HepG2 (cell line): ENCODE measurements at places on chromosomes 16 and 17.
A peak's percentile ranks its signal among the peaks of the same experiment; 100 is the strongest.

- peaks cover 3% of the 10 kb centered on the region; the same call in 1 of the 2 replicates for H3K36me3 ChIP-seq
- H3K4me1 ChIP-seq: peaks cover 72% of the 10 kb centered on the region
- no peak overlapping the region for H3K4me3 ChIP-seq
- no peak overlapping the region for H3K27ac ChIP-seq
Measured at GRCh38 chr17:73227379-73227778, 34.3 kb downstream of the CPSF4L start.

- no peak for DNase-seq
- 0 out of 2 replicates have a peak, but pooled peaks cover 3% of the 10 kb centered on the region for H3K36me3 ChIP-seq
- H3K27ac ChIP-seq: no peak overlapping the region
- H3K27me3 ChIP-seq: no peaks in the 10 kb centered on the region
- peaks cover 96% of the 10 kb centered on the region for H3K4me1 ChIP-seq
Measured at GRCh38 chr17:37714897-37715296, 30.0 kb downstream of the HNF1B start.

- H3K4me3 ChIP-seq: no peak overlapping the region
- H3K36me3 ChIP-seq: peaks cover 9% of the 10 kb centered on the region
- H3K4me1 ChIP-seq: peaks cover 15% of the 10 kb centered on the region
- no peaks in the 10 kb centered on the region for H3K27me3 ChIP-seq
- DNase-seq: no peak
Measured at GRCh38 chr17:50484386-50485155, 5.9 kb downstream of the RSAD1 start.

DNA sequence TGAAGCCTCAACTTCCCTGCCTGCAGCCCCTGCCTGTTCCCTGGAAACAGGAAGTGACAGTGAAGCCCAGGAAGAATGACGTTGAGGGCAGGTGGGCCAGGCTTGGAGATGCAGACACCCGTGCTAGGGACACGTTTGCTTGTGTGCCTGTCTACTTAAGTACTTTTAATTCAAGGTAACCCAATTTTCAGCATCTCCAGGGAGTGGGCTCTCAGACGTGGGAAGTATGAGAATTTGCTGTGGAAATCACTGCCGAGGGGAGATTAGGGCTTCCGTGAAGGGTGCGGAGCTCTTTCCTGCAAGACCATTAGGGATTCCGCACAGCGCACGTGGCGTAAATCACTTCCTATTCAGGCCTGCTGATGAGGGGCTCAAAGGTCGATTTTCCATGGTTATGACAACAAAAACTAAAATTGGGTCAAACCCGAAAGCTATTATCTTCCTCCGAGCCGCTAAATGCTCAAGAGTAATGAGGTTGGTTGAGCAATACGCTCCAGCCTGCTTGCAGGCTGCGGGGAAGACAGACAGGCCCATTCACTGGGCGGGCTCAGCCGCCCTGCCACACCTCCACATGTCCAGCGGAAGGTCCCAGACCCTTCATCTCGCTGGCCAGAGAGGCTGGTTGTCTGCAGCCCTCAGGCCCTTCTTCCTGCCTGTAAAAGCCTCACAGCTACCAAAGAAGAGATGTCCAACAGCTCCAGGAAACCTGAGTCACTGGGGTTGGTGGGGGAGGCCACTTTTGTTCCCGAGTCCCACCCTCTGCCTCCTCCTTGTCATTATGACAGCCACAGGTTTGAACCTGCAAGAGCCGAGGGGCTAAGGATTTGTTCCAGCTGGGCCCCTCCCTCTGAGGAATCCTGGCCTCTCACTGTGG is 109.9 kb downstream of the RBFOX3 start:
- DNase-seq: no peak
- H3K27ac ChIP-seq: no peak overlapping the region
- no peak overlapping the region for H3K4me3 ChIP-seq
- no peaks in the 10 kb centered on the region for H3K4me1 ChIP-seq
- no peaks in the 10 kb centered on the region for H3K36me3 ChIP-seq

DNA sequence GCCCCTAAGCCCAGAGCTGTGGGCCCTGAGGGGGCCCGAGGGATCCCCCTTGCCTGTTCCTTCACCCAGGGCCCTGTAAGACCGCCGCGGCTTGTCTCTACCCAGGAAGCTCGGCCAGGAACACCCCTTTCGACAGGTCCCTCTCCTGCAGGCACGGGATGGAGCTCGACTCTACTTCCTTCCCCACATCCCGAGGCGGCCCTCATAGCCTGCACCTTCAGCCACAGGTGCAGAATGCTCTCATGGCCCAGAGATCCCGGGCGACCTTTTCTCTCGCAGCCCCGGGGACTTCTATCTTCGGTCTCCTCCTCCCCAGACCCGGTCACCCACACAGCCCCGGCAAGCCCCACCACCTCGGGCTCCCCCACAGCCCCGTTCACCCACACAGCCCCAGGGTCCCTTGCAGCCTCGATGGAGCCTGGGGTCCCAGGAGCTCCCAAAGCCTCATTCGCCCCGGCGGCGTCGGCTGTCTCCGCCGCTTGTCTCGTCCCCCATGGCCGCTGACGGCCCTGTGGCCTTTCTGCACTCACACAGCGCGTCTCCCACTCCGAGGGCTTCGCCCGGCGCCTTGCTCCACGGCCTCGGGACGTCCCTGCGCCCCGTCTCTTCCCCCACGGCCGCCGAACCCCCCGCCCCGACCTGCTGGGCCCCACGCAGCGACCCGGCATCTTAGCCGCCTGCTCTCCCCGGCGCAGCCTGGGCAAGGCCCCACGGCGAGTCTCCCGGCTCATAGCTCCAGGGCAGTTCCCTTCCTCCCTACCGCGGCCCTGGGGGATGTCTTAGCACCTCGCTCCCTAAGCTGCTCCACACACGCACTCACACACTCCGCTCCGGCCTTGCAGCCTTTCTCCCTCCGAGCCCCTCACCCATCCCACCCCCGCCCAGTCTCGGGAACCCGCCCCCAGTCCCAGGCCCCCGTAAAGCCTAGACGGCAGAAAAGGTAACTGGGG is 650 bp downstream of the KIAA0753 start:
- H3K4me1 ChIP-seq: peaks cover 29% of the 10 kb centered on the region
- peak overlapping the region; percentile 95 for H3K27ac ChIP-seq
- no peak for DNase-seq
- no peaks in the 10 kb centered on the region for H3K27me3 ChIP-seq

- peaks cover 21% of the 10 kb centered on the region for H3K36me3 ChIP-seq
- no peaks in the 10 kb centered on the region for H3K27me3 ChIP-seq
- H3K4me1 ChIP-seq: peaks cover 54% of the 10 kb centered on the region
- H3K27ac ChIP-seq: peak overlapping the region; percentile 91
- H3K4me3 ChIP-seq: peak overlapping the region; percentile 67
- peak; percentile 45 for DNase-seq
Measured at GRCh38 chr17:78127888-78128550, 536 bp downstream of the TMC6 start.

- H3K4me3 ChIP-seq: no peak overlapping the region; the same call in 1 of the 2 replicates
- no peaks in the 10 kb centered on the region for H3K27me3 ChIP-seq
- H3K27ac ChIP-seq: peak overlapping the region; percentile 97
- peaks cover 6% of the 10 kb centered on the region for H3K36me3 ChIP-seq
- peaks cover 83% of the 10 kb centered on the region for H3K4me1 ChIP-seq
Measured at GRCh38 chr16:75248142-75248535, 3.3 kb downstream of the BCAR1 start.

GRCh38 chr16:1347286-1347855 is 4.3 kb downstream of the TSR3 start:
- no peaks in the 10 kb centered on the region; the same call in 2 of the 3 replicates for H3K27me3 ChIP-seq
- H3K4me3 ChIP-seq: no peak overlapping the region
- peaks cover 14% of the 10 kb centered on the region; the same call in 2 of the 3 replicates for H3K36me3 ChIP-seq
- H3K27ac ChIP-seq: no peak overlapping the region
- H3K4me1 ChIP-seq: peaks cover 26% of the 10 kb centered on the region

DNA sequence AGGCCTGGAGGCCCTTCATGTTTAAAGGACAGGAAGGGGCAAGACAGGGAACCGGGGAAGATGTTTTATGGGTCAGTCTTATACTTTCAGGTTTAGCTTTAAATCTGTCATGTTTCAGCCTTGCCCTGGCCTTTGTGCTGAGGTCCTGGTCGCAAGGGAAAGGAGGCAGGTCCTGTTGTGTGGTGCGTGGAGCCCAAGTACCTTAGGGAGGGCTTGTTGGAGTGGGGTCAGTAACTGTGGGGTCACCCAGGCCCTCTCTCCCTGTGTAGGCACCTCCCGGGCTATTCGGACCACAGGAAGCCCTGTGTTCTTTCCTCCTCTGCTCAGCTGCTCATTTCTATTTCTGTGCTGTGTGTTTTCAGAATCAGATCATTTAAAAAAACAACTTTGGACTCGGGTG is 42.7 kb downstream of the MPRIP start:
- H3K27ac ChIP-seq: no peak overlapping the region
- DNase-seq: no peak
- no peaks in the 10 kb centered on the region for H3K27me3 ChIP-seq
- peaks cover 15% of the 10 kb centered on the region for H3K36me3 ChIP-seq

DNA sequence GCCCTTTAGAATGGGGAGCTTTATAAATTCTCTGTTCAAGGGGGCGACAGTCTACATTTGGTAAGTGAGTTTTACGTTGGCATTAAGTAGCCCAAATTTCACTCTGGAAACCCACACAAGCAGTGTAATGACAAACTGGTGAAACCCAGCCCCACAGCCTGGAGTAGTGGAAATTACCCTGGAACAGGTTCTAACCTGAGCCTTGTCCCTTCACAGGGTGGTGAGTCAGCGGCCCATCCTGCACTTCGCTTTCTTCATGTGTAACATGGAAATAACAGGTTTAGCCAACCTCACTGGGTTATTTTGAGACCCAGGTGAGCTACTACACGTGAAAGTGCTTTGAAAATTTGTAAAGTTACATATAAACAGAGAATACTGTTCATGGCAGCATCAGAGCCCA is 3.5 kb upstream of the TLCD3A start:
- peaks cover 56% of the 10 kb centered on the region for H3K4me1 ChIP-seq
- no peaks in the 10 kb centered on the region for H3K36me3 ChIP-seq
- no peak overlapping the region for H3K27ac ChIP-seq
- H3K27me3 ChIP-seq: no peaks in the 10 kb centered on the region

GRCh38 chr17:43878260-43879175 is 28.8 kb downstream of the MPP2 start:
- H3K27ac ChIP-seq: no peak overlapping the region
- H3K4me3 ChIP-seq: no peak overlapping the region
- no peaks in the 10 kb centered on the region for H3K36me3 ChIP-seq
- DNase-seq: peak; percentile 45
- H3K4me1 ChIP-seq: peaks cover 8% of the 10 kb centered on the region

DNA sequence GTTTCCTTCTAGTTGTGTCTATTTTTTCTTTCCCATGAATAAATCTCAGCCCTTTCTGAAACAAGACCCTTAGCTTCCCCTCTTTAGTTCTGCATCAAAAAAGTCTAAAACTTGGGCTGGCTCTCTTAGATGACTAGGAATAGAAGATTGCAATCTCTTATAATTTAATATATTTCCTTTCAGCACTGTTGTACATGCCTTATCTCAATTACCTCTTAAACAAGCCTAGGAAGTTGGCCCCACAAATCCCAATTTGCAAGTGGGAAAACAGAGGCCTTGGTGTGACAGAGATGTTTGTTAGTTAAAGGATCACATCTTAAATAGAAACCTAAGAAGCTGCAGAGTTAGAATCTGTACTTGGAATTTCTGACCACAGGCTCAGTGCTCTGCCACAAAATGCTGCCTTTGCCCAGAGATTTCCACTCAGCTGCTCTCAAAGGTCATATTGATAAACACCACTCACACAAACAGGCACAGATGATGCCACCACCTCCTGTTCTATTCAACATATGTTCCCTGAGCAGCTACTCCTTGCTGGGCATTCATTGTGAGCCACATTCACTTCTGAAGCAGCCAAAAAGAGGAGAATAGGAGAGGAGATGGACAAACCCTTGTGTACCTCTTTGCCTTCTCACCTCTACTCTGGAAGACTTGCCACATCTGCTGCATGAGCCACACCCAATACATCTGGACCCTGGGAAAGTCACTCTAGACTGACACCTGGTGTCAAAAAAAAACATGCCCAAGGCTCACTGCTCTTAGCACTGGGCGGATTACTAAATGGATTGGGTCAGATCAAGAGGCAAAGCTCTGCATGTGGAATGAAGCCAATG is 5.5 kb downstream of the CCDC182 start:
- no peaks in the 10 kb centered on the region for H3K36me3 ChIP-seq
- peak; percentile 53 for DNase-seq
- no peaks in the 10 kb centered on the region for H3K4me1 ChIP-seq

DNA sequence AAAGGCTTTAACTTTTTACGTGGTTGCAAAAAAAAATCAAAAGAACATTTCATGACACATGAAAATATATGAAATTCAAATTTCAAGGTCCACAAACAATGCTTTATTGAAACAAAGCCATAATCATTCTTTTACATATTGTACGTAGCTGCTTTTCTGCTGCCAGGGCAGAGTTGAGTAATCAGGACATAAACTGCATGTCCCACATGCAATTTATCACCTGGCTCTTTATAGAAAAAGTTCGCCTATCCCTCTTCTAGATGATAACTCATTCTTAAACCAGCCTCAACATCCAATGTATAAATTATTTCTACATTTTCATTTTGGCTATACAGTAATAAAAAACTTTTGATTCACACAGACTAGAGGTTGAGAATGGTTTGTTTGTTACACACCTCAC is 154.9 kb downstream of the AXIN2 start:
- no peak overlapping the region for H3K27ac ChIP-seq
- H3K4me3 ChIP-seq: no peak overlapping the region
- DNase-seq: no peak
- no peaks in the 10 kb centered on the region for H3K4me1 ChIP-seq

GRCh38 chr17:78122216-78122930 is 6.2 kb downstream of the TMC6 start:
- H3K27me3 ChIP-seq: no peaks in the 10 kb centered on the region
- DNase-seq: no peak
- no peak overlapping the region for H3K27ac ChIP-seq
- no peak overlapping the region for H3K4me3 ChIP-seq
- H3K4me1 ChIP-seq: peaks cover 32% of the 10 kb centered on the region

DNA sequence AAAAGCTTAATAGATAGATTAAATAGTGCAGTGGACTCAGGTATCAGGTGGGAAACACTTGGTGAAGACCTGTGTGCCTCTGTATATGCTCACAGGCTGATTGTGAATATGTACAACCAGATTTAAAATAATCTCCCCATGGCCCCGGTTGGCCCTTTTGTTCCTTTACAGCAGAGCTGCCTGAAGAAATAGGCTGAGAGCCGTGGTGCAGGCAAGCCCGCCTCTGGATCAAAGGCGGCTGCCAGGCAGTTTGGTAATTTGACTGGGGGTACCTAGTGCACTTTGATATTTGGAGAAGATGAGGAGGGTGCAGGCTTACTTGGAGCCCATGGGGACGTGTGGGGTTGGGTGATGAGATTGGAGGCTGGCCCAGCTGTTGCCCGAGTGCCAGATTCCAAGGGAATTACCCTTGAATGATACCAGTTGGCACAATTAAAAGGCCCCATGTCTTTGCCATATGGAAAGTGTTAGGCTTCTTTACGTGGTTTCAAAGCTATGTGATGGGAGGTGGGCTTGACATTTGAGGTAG is 5.0 kb downstream of the NKD1 start:
- peaks cover 78% of the 10 kb centered on the region for H3K4me1 ChIP-seq
- H3K4me3 ChIP-seq: peak overlapping the region; percentile 28
- DNase-seq: no peak
- peak overlapping the region; percentile 74 for H3K27ac ChIP-seq

- H3K4me3 ChIP-seq: peak overlapping the region; percentile 23; the same call in 1 of the 2 replicates
- H3K36me3 ChIP-seq: peaks cover 1% of the 10 kb centered on the region
- H3K27me3 ChIP-seq: no peaks in the 10 kb centered on the region
- DNase-seq: peak; percentile 95
- peaks cover 57% of the 10 kb centered on the region for H3K4me1 ChIP-seq
Measured at GRCh38 chr16:1832838-1833454, 5.9 kb downstream of the FAHD1 start.

GRCh38 chr17:80328634-80329380 is 68.2 kb downstream of the RNF213 start:
- H3K4me3 ChIP-seq: no peak overlapping the region
- no peak overlapping the region for H3K27ac ChIP-seq
- peaks cover 65% of the 10 kb centered on the region; the same call in 2 of the 3 replicates for H3K36me3 ChIP-seq
- H3K27me3 ChIP-seq: no peaks in the 10 kb centered on the region
- no peak for DNase-seq

GRCh38 chr16:3458278-3458851 is 14.9 kb downstream of the NAA60 start:
- peak overlapping the region; percentile 91 for H3K27ac ChIP-seq
- H3K4me1 ChIP-seq: peaks cover 70% of the 10 kb centered on the region
- DNase-seq: no peak
- H3K27me3 ChIP-seq: no peaks in the 10 kb centered on the region; the same call in 2 of the 3 replicates
